Stimulated activated CD4-positive, alpha-beta T cell treated with anti-CD3 and anti-CD28 coated beads, TNF-alpha, amount 100 ng/mL, for 48 hours (primary cell): ENCODE measurements at places on chromosomes 7 and 10.

- DNase-seq = peak; percentile 44
Measured at GRCh38 chr10:43816351-43817321, 168.0 kb upstream of the ZNF32 start.

DNA sequence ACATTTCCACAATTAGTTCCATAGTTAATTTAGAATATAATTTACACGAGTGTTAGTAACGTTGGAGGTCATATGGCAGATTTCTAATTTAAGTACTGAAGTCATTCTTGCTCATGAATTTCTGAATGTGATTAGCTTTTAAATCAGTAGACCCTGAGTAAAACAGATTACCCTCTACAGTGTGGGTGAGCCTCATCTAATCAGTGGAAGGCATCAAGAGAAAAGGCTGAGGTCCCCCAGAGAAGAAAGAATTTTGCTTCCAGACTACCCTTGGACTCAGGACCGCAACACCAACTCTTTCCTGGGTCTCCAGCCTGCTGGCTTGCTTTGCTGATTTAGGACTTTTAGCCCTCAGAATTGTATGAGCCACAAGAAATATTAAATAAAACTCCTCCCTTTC is 33.2 kb downstream of the IFT22 start:
- no peak for DNase-seq

- DNase-seq = no peak
Measured at GRCh38 chr10:31118556-31118955, 86.9 kb upstream of the ZNF438 start.

DNA sequence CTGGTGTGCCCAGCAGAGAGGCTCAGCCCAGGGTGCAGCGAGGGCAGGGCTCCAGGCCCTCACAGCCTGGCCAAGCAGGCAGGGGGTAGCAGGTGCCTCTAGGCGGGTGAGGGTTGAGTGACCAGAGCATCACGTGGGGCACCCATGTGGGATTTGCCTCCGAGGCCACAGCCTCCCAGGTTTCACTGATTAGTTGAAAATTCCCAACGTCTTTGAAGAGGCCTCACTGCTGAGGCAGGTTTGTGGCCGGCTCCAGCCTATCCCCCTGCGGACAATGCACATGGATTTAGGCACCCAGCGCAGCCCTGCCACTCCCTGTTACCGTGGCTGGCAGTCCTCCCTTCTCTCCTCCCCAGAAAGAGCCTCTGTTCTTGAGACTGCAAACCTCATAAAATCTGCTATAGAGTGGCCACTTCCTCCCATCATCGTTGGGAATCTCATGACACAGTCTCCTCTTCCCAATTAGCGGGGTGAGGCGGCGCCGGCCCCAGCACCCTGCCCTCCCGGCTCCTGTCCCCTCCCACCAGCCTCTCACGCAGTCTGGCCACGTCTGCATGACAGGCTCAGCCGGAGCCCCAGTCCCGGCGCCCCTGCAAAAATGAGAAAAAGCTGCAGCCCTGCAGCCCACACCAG is 10.8 kb downstream of the MYL10 start:
- no peak for DNase-seq

GRCh38 chr7:37916673-37917660 is at the start of gene SFRP4:
Gene SFRP4 (minus strand): TSS chr7:37916817. CDS start chr7:37916537, 280 bp downstream.
- no peak for DNase-seq

DNA sequence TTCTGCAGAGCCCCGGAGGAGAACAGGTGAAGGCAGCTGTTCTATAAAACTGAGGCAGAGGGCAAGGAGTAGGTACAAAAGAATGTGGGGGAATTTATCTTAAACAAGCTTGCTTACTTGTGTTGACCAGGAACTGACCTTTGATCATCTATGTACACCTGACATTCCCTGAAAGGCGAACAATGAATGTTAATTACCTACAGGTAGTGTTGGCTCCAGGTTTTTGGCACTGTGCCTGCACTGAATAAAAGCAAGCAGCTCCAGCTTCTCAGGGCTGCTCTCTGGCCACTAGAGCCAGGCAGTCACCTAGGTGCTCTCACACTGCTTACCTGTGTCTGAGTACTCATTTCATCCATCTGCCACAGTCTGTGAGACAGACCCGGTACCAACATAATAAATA is 87.0 kb downstream of the RAPGEF5 start:
- no peak for DNase-seq

GRCh38 chr7:97639036-97639435 is 92.8 kb upstream of the TAC1 start:
- no peak for DNase-seq
